ENCODE measurements at places on chromosomes 5 and 9.

DNA sequence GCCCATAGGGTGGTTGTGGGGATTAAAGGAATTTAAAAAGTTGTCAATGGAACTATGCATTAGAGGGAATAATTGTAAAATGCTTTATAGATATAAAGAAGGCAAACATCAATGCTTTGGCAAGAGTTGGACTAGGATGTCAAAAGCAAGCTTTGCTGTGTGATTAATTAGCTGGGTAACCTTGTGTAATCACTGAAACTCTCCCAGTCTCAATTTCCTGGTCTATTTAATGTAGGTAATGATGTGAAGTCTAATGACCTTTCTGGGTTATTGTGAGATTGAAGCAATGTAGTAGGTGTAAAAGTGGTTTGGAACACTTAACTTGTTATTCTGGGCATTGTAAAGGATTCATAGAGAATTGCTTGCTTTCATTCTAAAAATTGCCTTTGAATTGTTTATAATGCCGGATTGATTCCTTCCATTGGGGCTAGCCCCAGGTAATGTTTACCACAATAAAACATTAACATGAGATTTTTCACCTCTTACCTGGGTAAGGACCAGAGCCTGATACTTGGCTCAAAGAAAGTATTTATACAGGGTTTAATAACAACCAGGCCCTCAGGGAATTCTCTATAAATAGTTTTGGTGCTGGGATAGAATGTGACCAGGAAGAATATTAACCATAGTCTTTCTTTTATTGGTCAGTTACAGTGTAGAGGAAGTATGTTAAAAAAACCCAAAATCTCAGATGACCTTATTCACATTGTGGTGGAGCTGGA, 30.0 kb upstream of the CLINT1 start:
- H3K4me3 ChIP-seq: no peak overlapping the region
- no peaks in the 10 kb centered on the region for H3K4me1 ChIP-seq
- no peak for DNase-seq
- no peak overlapping the region for H3K27ac ChIP-seq
- H3K27me3 ChIP-seq: no peaks in the 10 kb centered on the region
- no peaks in the 10 kb centered on the region for H3K36me3 ChIP-seq

- H3K36me3 ChIP-seq: no peaks in the 10 kb centered on the region
- DNase-seq: no peak
- H3K4me1 ChIP-seq: no peaks in the 10 kb centered on the region
- no peak overlapping the region for H3K27ac ChIP-seq
Observed at GRCh38 chr9:116654059-116654355, 33.1 kb upstream of the TRIM32 start.

DNA sequence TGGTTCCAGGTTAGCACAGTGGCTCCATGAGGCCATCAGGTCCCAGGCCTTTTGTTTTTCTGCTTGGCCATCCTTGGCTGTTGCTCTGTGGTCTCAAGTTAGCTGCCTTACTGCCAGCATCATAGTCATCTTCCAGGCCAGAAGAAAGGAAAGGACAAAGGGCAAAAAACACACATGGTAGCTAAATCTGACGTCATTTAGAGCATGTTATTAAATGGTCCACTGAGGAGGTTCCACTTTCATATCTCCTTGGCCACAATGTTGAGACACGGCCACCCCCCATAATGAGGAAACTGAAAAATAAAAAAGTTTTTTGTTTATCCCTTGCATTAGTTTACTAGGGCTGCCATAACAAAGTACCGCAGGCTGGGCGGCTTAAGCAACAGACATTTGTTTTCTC, 106.4 kb upstream of the NIPBL start:
- H3K27me3 ChIP-seq: no peaks in the 10 kb centered on the region
- no peak overlapping the region for H3K27ac ChIP-seq
- no peak for DNase-seq
- H3K36me3 ChIP-seq: no peaks in the 10 kb centered on the region

- no peak overlapping the region for H3K4me3 ChIP-seq
- H3K36me3 ChIP-seq: no peaks in the 10 kb centered on the region
- no peaks in the 10 kb centered on the region for H3K4me1 ChIP-seq
- H3K27ac ChIP-seq: no peak overlapping the region
- no peak for DNase-seq
- no peaks in the 10 kb centered on the region for H3K27me3 ChIP-seq
Observed at GRCh38 chr9:76232861-76233489, 161.3 kb downstream of the RFK start.

DNA sequence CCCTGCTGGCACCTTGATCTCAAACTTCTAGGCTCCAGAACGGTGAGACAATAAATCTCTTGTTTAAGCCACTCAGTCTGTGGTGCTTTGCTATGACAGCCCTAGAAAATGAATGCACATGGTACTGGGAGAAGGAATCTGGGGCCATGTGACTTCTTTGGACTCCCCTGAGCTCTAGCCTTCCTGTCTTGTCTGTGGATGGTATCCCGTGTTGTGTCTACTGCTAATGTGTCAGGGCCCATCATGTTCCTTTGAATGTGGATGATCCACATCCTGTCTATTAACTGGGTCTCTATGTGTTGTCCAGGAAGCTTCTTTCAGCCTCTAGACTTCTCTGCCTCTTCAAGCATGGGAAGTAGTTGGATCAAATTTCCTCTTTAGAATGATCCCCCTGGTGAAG, 25.1 kb downstream of the IL7R start:
- peaks cover 5% of the 10 kb centered on the region for H3K4me1 ChIP-seq
- H3K4me3 ChIP-seq: no peak overlapping the region
- no peaks in the 10 kb centered on the region for H3K27me3 ChIP-seq
- H3K27ac ChIP-seq: no peak overlapping the region

- H3K36me3 ChIP-seq: no peaks in the 10 kb centered on the region
- DNase-seq: no peak
- no peak overlapping the region for H3K4me3 ChIP-seq
- no peaks in the 10 kb centered on the region for H3K27me3 ChIP-seq
- no peaks in the 10 kb centered on the region for H3K4me1 ChIP-seq
Observed at GRCh38 chr5:14842117-14842516, 29.5 kb downstream of the ANKH start.

DNA sequence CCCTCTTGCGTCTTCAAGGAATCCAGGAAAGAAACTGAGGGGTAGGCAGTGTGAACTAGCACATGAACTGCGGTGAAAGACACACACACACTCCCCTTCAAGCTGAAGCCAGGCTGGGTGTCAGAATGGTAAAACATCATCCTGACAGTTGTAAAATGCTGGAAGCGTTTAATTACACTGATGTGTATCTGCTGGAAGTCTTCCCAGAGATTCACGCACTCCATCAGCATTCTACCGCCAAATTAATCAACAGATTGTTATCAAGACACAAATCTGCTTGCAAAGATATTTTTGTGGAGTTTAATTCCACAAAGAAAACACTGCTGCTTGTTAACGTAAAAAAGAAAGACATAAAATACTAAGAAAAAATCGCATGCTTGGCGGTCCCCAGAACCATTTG, 241.0 kb upstream of the NFIL3 start:
- no peak overlapping the region for H3K4me3 ChIP-seq
- no peaks in the 10 kb centered on the region for H3K36me3 ChIP-seq
- H3K27ac ChIP-seq: no peak overlapping the region
- no peaks in the 10 kb centered on the region for H3K4me1 ChIP-seq
- H3K27me3 ChIP-seq: no peaks in the 10 kb centered on the region

GRCh38 chr5:124641154-124641792, 105.2 kb downstream of the ZNF608 start:
- H3K27ac ChIP-seq: peak overlapping the region; percentile 14
- no peak overlapping the region for H3K4me3 ChIP-seq
- H3K4me1 ChIP-seq: no peaks in the 10 kb centered on the region
- no peaks in the 10 kb centered on the region for H3K36me3 ChIP-seq
- H3K27me3 ChIP-seq: no peaks in the 10 kb centered on the region

DNA sequence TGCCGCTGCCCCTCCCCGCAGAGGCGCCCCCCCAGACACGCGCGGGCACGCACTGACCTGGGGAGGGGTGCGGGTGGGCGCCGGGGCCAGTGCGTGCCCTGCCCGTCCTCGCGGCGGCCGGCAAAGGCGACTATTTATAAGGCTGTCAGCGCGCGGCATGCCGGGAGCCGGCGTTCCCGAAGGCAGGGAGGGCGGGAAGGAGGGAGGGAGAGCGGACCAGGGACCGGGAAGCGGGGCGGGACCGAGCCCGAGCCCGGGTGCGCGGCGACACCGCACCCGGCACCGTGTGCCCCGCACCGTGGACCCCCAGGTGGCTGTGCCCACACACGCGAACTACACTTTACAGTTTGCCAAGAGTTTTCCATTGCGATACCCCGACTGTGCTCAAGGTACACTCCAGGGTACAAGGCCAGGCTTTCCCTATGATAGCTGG, at the start of gene AK1:
Gene AK1 (minus strand): TSS at position 110 of the 433 bp plus-strand sequence. CDS start 3,058 bp downstream, outside the sequence.
- peaks cover 56% of the 10 kb centered on the region for H3K4me1 ChIP-seq
- H3K27me3 ChIP-seq: no peaks in the 10 kb centered on the region
- H3K27ac ChIP-seq: peak within 1 kb of the TSS; percentile 73
- H3K4me3 ChIP-seq: peak within 1 kb of the TSS; percentile 71
- H3K36me3 ChIP-seq: peaks cover 6% of the 10 kb centered on the region

DNA sequence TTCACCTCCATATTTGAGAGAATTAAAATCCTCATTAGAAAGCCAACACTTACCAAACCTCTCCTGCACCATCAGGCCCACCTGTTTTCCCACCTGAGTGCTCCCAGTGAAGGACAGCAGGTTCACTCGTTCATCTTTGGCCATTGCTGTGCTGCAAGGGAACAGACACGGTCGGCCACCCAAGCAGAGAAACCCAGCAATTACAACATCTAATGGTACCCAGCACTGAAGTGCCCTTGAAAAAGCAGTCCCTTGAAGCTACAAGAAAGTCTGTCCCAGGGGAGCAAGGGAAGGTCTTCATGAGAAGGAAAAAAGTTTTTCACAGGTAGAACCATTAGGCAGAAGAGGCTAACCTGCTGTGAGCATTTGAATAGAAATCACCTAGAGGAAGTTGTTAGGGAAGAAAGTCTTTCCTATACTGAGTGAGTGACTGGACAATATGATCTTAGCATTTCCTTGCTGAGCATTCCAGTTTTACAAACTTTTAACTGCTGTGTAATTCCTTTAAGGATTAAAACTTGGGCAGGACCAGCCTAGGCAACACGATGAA, 26.7 kb downstream of the ALDH7A1 start:
- no peaks in the 10 kb centered on the region for H3K4me1 ChIP-seq
- no peaks in the 10 kb centered on the region for H3K27me3 ChIP-seq
- DNase-seq: no peak

GRCh38 chr5:56814361-56814962, 887 bp upstream of the MAP3K1 start:
- no peaks in the 10 kb centered on the region for H3K36me3 ChIP-seq
- H3K27me3 ChIP-seq: no peaks in the 10 kb centered on the region
- peak overlapping the region; percentile 97 for H3K27ac ChIP-seq
- peak; percentile 78 for DNase-seq
- H3K4me3 ChIP-seq: peak overlapping the region; percentile 95
- peaks cover 20% of the 10 kb centered on the region for H3K4me1 ChIP-seq

DNA sequence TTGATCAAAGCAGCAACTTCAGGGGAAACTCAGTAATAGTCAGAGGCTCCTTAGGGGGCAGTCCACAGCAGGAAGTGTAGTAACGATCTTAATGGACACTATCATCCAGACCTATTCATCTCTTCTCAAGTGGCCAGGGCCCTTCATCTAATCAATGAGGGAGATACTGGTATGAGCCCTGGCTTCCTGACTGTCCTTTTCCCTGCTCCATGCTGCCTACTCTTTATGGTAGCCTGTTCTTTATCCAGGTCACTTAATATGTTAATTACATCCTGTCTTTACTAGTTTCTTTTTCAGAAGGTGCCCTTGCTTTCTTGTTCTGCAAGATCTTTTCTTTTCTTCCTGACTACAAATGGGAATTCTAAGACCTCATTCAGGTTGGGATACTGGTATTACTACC, 197.1 kb downstream of the CAVIN4 start:
- H3K27ac ChIP-seq: no peak overlapping the region
- no peaks in the 10 kb centered on the region for H3K27me3 ChIP-seq
- H3K4me3 ChIP-seq: no peak overlapping the region
- H3K4me1 ChIP-seq: no peaks in the 10 kb centered on the region
- no peak for DNase-seq

GRCh38 chr9:99357575-99357974, 135.5 kb downstream of the SEC61B start:
- peak overlapping the region; percentile 37 for H3K27ac ChIP-seq
- H3K4me3 ChIP-seq: no peak overlapping the region
- H3K27me3 ChIP-seq: no peaks in the 10 kb centered on the region
- peaks cover 3% of the 10 kb centered on the region for H3K4me1 ChIP-seq
- DNase-seq: no peak

DNA sequence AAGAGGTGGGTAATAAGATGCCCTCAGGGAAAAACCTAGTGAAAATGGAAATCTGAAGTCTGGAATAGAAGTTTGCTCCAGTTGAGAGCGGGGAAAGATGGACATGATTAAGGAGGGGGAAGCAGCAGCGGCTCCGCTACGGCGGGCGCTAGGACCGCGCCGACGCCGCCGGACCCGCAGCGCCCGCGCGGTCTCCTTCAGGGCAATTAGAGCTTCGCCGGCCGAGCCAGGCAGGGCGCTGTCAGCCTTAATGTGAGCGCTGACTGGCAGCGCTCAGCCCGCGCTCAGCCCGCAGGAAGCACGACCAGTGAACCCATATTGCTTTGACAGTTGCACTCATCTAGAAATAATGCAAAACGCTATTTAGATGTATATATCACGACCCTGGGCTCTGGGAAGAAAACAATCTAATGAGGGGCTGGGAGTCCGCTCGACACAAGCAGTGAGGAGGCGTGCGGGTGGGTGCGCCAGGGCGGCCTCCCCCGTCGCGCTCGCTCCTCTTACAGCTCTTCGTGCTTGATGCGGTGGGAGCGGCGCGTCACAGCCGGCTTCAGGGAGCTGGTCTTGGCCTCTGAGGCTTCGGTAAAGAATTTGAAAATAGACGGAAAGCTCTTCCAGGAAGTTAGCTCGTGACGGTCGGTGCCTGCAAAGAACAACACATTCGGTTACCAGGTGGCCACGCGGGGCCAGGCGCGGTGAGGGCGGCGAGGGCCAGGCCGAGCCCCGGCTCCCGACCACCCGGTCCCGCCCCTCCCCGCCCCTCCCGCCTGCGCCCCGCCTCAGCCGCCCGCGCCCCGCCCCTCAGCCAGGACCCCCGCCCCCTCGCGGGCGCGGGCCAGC, 37.7 kb downstream of the NR2F1 start:
- peaks cover 6% of the 10 kb centered on the region for H3K4me1 ChIP-seq
- no peaks in the 10 kb centered on the region for H3K27me3 ChIP-seq
- peak overlapping the region; percentile 72 for H3K4me3 ChIP-seq

DNA sequence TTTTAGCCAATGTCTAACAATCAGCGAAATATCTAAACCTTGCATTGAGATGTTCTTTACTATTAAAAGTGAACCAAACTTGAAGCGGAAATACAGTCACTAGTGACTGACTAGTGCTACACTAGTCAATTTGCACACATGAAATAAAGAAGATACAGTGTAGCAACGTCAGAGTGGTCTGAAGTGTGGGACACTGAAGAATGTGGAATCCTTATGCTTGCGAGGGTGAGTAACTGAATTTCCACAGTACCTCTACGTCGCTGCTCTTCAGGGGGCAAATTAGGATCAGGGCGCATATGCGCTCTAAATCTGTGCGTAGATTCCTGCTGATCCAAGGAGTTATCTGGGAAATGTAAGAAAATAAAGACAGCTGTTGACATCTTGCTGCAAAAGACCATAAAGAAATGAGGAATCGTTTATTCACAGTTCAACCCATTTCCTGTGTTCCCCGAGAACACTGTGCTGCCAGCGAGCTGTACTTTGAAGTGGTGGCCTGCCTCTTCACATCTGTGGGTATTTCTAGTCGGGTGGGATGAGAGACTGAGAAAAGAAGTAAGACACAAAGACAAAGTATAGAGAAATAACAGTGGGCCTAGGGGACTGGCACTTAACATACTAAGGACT, 39.8 kb upstream of the FLT4 start:
- H3K36me3 ChIP-seq: no peaks in the 10 kb centered on the region
- no peaks in the 10 kb centered on the region for H3K27me3 ChIP-seq
- no peak overlapping the region for H3K27ac ChIP-seq

- H3K4me1 ChIP-seq: peaks cover 25% of the 10 kb centered on the region
- H3K36me3 ChIP-seq: no peaks in the 10 kb centered on the region
- H3K27ac ChIP-seq: no peak overlapping the region
- no peak overlapping the region for H3K4me3 ChIP-seq
Observed at GRCh38 chr5:14199902-14200301, 56.8 kb downstream of the TRIO start.
